Gastrocnemius medialis (tissue), 4 donors: ENCODE measurements at places on chromosomes 16 and 17.

DNA sequence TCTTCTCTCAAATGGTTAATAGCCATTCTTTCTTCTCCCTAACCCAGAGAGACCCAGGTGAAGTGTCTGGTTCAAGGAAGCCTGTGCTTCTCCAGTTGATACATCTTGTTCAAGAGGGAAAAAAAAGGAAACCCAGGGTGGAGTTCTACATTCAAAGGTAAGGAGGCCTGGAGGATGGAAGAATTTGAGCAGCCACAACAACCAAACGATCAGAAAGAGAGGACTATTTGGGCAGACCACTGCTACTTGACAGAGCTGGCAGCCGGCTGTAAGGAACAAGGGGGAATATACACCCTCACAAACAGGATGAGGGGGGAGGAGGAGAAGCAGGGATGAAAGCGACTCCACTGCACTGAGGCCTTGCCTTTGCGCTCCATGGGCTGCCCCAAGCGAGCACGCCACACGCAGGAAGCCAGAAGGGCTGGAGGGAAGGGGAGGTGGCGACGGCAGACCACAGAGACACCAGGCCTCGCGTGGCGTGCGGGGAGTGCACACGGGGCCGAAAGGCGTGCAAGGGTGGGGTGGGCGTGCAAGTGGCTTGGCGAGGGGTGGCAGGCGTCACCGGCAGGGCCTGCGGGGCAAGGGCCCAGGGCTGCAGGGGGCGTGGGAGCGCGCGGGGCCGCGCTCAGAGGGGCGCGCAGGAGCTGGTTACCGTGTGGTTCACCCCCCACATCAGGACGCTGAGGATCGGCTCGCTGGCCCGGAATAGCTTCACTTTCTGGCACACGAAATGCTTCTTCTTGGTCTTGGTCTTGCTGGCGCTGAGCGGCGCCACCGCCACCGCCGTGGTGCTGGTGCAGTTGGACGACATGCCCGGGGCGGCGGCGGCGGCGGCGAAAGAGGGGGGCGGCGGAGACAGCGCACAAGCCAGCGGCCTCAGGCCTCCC, 499 bp downstream of the PIP4K2B start:
- peak; percentile 13 for DNase-seq

DNA sequence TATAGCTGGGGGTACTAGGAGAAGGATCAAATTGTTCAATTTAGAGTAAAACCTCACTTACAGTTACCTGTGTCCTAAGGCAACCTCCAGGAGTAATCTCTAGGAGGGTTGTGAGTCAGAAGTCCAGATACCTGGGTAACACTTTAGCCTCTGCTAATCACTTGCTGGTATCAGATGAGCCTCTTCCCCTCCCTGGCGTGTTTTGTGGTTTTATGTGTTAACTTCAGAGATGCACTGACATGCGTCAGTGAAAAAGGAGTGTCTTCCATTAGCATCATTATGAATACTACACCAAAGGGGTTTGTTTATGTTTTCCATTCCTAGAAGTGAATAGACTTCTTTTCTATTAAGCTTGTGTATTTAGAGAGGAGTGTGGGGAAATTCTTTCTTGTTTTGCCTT, 208.2 kb downstream of the FTO start:
- DNase-seq = no peak

- DNase-seq = no peak
These were observed 4.6 kb upstream of the KLHL36 start for GRCh38 chr16:84643674-84644073.

- peak; percentile 46 for DNase-seq
These were observed 34.0 kb downstream of the KIAA0513 start for GRCh38 chr16:85061566-85061965.

DNA sequence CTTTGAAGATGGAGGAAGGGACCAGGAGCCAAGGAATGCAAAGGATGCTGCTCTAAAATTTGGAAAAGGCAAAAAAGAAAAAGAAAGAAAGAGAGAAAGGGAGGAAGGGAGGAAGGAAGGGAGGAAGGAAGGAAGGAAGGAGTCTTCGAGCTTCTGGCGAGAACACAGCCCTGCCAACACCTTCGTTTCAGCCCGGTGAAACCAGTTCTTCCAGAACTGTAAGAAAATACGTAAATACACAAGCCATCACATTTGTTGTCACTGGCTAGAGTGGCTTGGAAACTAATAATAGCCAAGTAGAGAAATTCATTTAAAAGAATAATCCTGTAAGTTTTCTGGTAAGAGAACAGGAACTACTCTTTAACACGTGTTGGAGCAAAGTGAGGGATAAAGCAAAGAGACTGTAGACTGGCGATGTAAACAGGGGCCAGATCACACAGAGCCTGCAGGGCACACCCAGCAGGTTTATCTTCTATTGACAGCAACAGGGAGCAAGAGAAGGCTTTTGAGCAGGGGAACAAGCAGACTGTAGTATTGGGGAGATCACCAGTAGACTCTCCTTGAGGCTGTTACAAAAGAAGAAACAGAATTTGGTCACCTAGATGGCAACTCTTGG, 188.7 kb upstream of the MPHOSPH6 start:
- DNase-seq = no peak

DNA sequence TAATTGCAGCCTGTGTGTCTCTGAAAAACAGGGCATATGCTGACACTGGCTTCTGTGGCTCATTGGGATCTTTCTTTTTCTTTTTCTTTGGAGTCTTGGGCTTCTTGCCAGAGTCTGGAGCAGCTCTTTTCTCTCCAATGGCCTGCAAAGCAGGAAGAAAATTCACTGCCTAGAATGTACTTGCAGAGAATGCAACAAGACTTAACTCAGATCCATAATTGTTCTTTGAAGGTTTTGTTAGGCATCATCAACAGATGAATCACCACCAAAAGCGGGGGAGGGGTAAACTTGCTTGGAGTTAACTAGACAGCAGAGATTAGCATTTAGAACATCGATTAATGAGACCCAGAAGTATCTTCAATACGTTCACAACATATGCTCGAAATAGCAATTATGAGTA, 100.9 kb downstream of the TOX3 start:
- no peak for DNase-seq

DNA sequence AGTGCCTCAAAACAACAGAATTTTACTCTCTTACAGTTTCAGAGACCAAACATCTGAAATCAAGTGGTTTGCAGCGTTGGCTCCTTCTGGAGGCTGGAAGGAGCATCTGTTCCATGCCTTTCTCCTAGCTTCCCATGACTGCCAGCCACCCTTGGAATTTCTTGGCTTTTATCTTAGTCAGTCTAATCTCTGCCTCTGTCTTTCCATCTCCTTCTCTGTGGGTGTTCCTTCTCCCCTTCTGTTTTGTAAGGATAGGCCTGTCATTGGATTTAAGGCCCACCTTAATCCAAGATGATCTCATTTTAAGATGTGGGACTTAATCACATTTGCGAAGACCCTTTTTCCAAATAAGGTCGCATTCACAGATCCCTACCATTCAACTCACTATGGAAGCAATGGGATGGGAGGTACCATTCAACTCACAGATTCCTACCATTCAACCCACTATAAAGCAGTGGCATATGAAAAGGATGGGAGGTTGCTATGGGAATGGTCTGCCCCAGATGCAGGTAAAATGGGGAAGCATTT, 321.8 kb downstream of the WWOX start:
- no peak for DNase-seq

DNA sequence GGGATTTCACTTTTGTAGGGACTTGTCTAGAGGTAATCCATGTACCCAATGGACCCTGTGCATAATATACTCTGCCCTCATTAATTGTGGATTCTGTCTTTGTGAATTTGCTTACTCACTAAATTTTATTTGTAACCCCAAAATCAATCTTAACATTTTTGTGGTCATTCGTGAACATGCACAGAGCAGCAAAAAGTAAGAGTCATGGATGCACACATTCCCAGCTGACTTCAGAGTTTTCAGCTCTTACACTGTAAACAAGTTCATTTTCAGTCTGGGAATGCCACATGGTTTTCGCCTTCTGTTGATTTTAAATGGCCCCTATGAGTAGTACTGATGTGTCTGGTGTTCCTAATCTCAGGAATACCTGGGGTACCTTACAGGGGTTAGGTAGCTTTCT, 24.3 kb downstream of the TAC4 start:
- no peak for DNase-seq

GRCh38 chr17:17252149-17252661, 15.2 kb upstream of the FLCN start:
- no peak for DNase-seq

GRCh38 chr16:2384426-2384825, 43.9 kb upstream of the ABCA3 start:
- no peak for DNase-seq

GRCh38 chr16:85916141-85916890, 17.4 kb downstream of the IRF8 start:
- DNase-seq = no peak

DNA sequence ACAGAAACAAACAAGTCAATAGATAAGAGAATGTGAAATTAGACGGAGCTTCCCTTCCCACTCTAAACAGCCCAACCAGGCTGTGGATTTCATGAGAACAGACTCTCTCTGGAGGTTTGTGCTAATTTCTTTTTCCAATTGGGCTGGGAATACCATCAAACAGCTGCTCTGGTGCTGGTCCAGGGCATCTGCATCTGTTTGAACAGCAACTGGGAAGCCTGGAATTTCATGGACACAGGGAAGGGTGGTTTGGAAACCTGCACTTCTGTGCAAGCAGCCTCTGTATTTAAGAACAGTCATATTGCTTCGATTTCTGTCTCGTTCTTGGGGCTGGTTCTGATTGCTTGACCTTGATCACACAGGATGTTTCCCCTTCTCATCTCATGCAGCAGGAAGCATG, 88.7 kb downstream of the FOXL1 start:
- DNase-seq = no peak

DNA sequence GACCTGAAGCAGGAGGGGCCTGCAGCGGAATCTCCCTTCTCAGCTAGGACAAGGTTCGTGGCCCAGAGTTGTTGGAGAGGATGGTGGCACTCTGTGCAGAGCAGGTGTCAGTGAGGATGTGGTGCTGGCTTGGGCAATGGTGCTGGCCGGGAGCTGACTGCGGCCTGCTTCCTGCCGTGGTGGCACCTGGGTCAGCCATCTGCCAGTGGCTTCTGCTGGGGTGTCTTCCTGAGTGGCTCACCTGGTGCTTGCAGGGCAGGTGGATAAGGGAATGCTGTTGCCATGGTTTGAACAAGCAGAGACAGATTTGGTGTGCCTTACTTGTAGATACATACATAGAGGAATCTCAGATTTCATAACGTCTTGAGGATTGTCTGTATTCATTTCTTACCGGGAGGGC, 69.6 kb downstream of the SEC14L1 start:
- peak; percentile 35 for DNase-seq

GRCh38 chr17:40017422-40018080, 2.3 kb downstream of the CSF3 start:
- peak; percentile 64 for DNase-seq

DNA sequence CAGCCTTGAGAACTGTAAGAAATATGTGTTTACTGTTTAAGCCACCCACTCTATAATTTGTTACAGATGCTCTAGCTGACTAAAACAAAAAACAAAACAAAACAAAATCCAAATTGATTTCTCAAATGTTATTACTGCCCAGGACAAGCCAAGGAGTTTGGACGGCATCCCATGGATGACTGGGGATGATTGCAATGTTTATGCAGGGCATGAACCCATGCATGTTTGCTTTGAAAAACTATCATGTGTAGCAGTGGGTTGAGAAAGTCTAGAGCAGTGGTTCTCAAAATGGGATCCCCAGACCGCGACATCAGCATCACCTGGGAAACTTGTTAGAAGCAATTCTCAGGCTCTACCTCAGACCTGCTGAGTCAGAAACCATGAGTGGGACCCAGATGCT, 223.2 kb upstream of the PSMD7 start:
- no peak for DNase-seq

DNA sequence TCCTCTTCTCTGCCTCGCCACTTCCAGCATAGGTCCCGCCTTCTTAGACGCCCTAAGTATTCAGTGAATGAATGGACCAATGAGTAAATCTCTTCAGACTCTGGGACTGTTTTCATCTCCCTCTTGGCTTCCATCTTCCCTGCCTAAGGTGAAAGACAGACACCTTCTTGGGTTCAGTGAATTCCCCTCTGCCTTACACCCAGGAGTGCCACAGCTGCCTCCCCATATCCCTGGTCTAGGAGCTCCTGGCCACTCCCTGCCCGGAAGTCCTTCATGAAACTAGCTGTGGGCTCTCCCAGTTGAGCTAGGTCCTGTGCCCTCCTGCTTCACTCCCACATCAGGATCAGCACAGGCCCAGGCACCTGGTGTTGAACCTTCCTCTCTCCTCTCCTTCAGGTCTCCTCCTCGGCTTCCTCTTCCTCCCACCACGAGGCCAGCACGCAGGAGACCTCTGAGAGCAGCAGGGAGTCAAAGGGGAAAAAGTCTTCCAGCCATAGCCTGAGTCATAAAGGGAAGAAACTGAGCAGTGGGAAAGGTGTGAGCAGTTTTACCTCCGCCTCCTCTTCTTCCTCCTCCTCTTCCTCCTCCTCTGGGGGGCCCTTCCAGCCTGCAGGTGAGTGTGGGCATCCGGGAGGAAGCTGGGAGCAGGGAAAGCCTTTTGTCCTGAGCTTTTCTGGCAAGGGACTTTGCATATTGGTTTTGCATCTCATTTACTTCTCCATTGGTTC, 10.3 kb downstream of the MLLT6 start:
- no peak for DNase-seq

- DNase-seq = no peak
These were observed 98.6 kb downstream of the GNAO1 start for GRCh38 chr16:56289862-56290261.

DNA sequence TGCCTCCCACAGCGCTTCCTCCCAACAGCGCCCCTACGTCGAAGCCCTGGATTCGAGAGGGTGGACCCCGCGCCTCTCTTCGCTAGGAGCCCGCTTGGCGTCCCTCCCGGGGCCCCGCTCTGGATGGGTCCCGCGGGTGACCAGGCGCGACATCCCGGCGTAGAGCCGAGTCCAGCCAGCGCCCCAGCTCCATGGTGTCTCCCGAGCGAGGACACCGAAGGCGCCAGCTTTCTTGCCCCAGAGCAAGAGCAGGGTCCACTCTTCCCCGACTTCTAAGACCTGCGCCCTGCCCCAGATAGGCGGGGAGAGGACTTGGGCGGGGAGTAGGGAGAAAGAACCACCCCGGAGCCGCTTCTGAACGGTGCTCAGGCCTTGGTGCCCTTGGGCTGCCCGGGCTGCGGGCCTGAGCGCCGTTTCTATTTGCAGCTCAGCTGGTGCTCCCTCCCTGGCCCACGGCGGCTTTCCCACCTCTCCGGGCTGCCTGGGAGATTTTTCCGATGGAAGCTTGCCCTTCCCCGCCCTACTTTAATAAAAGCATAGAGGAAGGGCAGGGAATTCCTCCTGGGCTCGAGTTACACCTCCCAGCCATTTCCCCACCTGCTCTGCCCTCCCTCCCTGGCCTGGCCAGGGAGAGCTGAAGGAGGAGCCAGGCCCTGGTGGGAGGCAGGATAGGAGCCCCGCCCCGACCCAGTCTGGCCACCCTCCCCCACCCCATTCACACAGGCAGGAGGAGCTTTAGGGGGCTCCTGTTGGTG, 1.8 kb downstream of the MMP15 start:
- DNase-seq = no peak

DNA sequence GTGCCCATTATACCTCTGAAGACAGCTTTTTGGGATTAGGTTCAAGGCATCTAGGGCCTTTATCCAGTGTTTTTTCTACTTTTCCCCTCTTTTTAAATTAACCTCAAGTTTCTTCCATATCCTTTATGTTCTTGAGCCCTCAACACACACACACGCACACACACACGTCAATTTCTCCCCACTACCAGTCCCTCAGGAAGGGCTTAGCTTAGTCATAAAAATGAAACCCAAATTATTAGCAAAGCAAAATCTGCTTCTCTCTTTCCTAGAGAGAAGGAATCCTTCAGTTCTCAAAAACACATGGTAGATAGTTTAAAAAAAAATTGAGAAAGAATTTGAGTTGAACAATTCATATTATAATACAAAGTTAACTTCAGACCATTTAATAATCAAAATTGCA, 401.1 kb downstream of the XYLT1 start:
- DNase-seq = no peak
